ENCODE measurements at places on chromosomes 12 and 14. TPM values are rescaled to one million over a fixed set of nuclear protein-coding genes. Genes with fewer than 3 reads are reported as not detected.
A peak's percentile ranks its signal among the peaks of the same experiment; 100 is the strongest.

Gene RNF212B
- not detected for total RNA-seq

Gene HRK
- under 0.01 TPM for total RNA-seq

GRCh38 chr12:29882846-29883245 lies 99.1 kb upstream of the TMTC1 start:
- DNase-seq = no peak

DNA sequence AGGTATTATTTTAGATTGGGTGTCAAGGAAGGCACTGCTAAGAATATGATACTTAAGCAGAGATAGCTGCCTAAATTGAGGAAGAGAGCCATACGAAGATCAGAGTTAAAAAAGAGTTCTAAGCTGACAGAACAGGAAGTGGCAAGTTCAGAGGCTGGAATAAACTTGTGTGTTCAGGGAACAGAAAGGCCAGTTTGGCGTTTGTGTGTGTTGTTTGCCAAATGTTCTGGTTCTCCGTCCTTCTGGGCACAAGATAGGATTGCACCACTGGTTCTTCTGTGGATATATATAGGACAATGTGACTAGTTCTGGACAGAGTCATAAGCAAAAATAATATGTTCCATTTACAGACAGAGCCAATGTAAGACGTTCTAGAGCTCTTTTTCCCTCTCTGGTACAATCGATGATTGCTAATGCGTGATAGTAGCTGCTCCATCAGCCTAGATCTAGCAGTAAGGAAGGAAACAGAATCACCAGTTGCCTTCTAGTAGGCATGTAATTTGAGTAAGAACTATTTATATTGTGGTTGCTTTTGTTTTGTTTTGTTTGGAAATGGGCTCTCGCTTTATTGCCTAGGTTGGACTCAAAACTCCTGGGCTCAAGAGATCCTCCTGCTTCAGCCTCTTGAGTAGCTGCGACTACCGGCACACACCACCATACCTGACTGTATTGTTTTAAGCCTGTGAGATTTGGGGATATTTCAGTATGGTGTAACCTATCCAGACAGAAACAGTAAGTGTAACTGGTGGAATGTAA lies 7.4 kb downstream of the BBS10 start:
- DNase-seq = no peak

- DNase-seq = no peak
Observed at GRCh38 chr14:93688239-93688666, 100.0 kb downstream of the PRIMA1 start.

Gene TRPV4
- 3.2 TPM for total RNA-seq

- DNase-seq = no peak
Observed at GRCh38 chr12:81863406-81863805, 104.3 kb upstream of the PPFIA2 start.

- no peak for DNase-seq
Observed at GRCh38 chr14:62692490-62693106, 352.7 kb downstream of the KCNH5 start.

Gene KCTD10
- total RNA-seq = 94.6 TPM

DNA sequence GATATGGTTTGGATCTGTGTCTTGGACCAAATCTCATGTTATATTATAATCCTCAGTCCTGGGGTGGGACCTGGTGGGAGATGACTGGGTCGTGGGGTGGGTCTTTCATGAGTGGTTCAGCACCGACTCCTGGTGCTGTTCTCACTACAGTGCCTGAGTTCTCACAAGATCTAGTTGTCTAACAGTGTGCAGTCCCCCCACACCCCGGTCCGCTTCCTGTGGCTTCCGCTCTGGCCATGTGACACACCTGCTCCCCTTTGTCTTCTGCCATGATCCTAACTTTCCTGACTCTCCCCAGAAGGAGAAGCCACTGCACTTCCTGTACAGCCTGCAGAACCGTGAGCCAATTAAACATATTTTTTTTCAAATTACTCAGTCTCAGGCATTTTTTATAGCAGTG lies 1262.2 kb downstream of the TMEM121 start:
- no peak for DNase-seq

DNA sequence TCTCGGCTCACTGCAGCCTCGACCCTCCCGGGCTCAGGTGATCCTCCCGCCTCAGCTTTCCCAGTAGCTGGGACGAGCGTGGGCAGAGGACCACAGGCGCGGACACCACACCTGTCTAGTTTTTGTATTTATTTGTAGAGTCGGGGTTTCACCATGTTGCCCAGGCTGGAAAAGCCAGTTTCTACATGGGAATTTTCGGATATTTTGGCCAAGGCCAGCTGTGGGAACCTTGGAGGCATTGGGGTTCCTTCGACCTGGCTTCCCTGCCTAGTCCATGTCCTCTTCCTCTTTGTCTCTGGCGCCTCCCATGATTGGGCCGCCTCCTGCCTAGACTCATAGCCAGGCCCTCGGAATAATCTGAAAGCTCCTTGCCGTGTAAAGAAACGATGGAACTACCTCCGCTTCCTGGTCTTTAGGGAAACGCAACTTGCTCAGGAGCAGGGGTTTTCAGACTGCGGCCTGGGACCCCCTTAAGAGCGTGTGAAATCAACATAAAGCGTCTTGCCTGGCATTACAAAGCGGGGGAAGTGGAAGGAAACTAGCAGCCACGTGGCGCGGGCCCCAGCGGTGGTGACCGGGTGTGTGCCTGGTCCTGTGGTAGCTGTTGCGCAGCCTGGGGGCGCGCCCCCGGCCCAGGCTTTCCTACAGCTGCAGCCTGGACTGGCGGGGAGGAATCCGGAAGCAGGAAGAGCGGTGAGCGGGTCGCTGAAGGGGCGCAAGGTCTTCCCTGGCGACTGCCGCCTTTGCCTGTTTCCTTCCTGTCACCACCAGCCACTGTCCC lies 1.4 kb upstream of the HSP90AA1 start:
- peak; percentile 83 for DNase-seq

Gene SMAGP
- total RNA-seq = 13.6 TPM
